ENCODE measurements at places on chromosomes 6 and 20.

DNA sequence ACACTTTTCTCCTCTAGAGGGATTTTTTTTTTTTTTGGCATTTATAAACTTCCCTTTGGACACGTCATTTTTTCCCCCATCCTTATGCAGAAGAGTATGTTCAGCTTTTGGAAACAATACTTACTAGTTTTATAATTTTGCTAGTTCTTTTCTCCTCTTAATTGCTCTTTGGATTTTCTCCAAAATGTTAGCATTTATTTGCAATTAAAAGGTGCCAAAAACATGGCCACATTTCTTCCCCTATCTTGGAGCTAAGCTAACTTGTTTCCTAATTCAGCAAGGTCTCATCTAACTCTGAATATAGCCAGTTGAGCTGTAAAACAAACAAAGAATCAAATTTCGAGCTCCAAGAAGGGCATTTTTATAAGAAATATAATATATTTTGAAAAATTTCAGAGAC is 39.2 kb upstream of the RNF182 start:
- no peak for DNase-seq

DNA sequence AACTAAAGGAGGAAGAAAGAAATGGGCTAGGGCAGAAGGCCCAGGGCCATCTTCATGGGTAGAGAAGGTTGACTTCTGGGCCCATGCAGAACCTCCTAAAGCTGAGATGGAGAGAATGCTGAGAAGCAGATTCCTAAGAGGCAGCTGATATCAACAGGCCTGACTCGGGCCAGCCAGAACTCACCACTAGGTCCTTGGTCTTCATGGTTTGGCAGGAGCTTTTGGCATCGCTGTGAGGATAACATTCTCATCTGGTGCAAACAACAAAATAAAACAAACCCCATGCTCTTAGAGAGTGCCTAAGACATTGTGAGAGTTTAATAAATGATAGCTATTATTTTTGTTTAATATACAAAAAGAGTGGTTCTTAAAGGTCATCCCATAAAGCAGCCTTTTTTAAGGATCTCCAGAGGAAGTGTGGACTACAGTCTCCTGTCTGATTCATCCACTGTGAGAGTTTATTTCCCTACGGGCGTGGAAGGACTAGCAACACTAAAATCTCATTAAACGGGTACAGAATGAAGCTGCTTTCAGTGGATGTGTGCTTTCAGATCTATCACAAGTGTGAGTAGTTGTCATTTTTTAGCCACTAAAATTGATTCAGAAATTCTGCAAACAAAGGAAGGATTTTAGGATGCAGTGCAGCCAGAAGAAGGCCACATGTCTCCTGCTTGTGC is 160.0 kb downstream of the PLCB4 start:
- no peak for DNase-seq

DNA sequence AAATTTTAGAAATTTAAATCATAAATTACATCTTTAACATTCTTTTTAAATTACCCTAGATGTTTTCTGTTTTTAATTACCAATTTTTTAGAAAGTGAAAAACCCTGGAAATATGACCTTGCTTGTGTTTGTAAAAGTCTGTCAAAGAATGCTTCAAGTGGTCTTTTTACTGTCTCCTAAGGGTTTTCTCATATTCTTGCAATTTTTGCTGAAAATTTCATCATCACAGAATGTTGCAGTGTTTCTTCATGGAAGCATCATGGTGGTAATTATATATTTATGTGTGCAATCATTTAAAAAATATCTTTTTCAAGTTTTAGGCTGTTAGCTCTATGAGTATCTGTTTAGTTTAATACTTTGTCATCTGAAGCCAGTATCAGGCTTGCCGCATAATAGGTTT is 178.2 kb downstream of the HDGFL1 start:
- no peak for DNase-seq

DNA sequence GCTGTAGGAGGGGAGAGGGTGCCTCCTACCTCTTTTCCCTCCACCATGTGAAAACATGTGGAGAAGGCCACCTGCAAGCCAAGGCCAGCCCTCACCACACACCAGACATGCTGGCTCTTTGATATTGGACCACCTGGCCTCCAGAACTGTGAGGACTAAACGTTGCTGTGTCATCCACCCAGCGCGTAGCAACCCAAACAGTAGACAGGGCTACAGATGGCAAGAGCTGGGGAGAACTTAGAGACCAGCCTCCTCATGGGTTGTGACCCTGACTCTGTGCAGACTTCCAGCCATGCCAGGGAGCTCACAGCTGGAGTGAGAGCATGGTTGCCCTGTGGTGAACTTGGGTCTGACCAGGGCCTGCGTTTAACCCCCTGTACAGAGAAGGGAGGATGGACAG is 195.9 kb upstream of the CST7 start:
- no peak for DNase-seq

GRCh38 chr6:6592826-6593475 is 4.4 kb downstream of the LY86 start:
- no peak for DNase-seq

DNA sequence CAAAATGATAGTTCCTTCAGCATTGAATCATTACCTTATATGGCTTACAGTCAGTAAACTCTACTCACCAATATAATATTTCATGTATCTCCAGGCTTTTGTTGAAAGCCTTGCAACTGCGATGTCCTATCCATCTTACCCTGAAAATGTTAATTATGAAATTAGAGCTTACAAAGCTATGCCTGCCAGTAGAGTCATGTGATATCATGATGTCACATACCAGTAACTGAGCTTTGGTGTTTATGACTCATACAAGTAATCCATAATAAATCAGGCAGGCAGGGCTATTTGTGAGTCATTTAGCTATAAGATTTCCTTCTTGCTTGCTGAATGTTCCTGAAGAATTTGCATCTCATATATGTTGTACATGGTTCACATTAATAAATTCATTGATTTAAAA is 44.9 kb upstream of the FAM83B start:
- peak; percentile 2 for DNase-seq

- no peak for DNase-seq
These were observed 1.4 kb downstream of the FYN start for GRCh38 chr6:111871725-111872400.

DNA sequence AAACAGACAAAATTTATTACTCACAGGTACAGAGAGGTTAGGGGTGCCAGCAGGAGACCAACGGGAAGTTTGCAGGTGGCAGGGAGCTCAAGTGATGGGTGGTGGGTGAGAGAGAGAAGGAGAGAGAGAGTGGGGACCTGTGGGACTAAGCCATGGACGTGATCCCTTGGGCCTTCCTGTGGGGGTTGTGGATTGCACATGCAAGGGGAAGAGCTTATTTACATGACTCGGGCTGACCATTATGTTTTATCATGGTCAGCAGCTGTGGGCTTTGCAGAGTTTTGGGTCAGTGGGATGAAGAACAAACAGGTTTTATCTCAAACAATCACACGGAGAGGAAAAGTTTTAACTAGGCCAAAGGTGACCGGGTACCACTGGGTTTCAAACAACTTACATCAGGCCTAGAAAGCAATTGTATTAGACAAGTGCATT is 156.2 kb upstream of the EXOC2 start:
- DNase-seq: no peak

DNA sequence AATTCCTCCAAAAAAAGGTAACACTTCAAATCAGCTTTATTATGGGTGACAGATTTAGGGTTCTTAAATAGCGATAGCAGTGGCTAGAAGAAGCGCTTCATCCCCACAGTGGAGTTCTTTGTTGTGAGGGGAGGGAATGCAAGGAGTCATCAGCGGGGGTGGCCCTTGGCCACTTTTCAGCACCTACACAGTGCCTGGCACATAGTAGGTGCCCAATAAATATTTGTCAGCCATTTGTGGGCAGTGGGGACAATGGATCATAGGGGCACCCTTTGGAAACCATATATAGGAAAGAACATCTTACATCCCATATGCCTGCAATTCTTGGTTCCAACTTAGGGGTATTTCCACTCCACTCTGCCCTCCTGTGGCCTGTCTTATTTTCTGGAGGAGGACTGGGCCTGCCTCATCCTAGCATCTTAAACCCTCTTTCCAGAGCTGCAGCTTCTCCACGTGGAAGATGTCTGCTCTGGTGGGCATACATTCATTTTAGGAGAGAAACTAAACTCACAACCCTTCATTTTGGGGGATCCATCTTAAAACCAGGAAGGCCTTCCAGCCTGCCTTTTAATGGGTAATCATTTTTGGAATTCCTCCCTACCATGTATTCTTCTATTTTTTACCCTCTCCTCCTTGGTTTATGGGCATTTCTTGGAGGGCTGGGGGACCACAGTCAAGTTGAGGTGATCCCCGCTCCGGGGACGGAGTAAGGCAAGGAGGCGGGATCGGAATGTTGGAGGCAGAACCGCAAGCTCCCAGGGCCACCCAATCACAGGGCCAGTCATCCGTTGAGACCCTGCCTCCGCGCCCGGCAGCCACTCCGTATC is 2.6 kb upstream of the GPSM3 start:
- peak; percentile 65 for DNase-seq

GRCh38 chr6:75296811-75297779 is 12.5 kb upstream of the TMEM30A start:
- DNase-seq: peak; percentile 76

- DNase-seq: peak; percentile 85
These were observed 29.4 kb downstream of the HLA-F start for GRCh38 chr6:29752451-29753308.

GRCh38 chr6:89311853-89312531 is 3.1 kb downstream of the GABRR2 start:
- peak; percentile 92 for DNase-seq

DNA sequence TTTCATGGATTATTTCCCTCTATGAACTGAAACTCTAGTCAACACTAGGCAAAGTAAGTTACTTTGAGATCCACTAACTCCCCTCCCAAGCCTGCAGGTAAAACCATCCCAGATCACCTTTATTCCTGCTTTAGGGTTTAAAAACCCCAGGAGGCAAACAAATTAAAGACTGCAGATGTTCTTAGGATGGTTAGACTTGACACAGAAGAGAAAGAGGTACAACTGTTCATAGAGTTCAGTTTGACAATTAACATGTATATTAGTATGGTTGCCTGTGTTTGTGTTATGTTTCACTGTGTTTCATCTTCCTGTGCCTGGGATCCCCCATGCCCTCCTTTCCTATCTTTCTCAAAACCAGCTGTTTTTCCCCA is 53.5 kb downstream of the RREB1 start:
- DNase-seq: no peak

DNA sequence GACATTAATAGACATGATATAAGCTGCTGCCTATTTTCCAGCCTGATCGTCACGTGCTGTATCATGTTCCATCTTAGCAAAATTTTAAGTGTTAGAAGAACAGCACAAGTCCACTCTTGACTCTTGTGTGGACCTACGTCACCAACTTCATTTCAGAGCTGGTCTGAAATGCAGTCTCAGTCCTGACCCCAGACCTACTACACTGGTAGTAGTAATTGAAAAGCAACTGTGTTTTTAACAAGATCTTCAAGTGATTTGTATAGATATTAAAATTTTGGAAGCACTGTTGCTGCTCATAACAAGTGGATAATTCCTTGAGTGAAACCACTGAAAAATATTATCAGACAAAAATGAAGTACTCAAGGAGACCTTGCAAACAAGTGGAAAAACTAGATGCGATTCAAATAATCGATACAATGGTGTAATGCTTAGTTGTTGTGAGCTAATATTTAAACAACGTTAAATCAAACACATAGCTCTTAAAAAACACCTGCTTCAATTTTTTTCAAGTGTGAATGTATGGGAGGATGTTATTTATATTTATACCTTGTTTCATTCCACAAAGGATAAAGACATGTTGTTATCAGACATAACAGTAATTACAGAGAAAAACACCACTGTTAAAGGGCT is 110.9 kb upstream of the JAG1 start:
- no peak for DNase-seq

GRCh38 chr6:34531580-34532201 is 24.4 kb downstream of the SPDEF start:
- DNase-seq: peak; percentile 2

GRCh38 chr6:14075095-14075503 is 42.5 kb upstream of the CD83 start:
- no peak for DNase-seq

DNA sequence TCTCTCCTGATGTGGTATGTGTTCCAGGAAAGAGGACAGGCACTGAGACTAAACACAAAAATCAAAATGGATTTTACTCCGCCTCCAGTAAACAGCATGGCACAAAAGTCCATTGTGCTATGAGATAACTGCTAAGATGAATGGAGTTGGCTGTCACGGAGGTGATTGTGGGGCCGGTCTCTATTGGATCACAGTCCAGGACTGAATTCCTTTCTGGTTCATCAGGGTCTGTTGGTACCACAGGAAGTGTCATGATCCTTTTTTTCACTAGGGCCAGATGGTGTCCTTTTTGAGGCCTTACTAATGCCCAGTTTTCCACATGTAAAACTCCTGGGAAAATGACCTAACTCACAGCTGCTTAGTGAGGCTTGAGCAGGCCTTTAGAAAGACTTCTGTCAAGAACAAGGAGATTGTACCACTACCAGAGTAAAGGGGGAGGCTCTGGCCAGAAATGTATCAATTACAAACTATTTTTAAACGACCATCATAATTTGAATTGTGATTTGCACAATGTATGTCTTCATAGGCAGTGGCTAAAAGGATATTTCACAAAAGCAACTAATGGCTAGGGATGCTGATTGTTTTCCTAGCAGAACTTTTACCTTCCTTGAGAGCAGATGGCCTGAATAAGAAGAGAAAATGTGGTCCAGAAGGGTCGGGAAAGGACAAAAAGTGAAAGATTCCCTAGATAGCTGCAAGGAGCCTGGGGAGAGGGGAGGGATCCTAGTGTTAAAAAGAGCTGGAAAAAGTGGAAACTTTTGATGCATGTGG is 192.2 kb upstream of the POU3F2 start:
- no peak for DNase-seq

Data from kidney capillary endothelial cell (primary cell).